ENCODE measurements at places on chromosomes 2 and 18.

DNA sequence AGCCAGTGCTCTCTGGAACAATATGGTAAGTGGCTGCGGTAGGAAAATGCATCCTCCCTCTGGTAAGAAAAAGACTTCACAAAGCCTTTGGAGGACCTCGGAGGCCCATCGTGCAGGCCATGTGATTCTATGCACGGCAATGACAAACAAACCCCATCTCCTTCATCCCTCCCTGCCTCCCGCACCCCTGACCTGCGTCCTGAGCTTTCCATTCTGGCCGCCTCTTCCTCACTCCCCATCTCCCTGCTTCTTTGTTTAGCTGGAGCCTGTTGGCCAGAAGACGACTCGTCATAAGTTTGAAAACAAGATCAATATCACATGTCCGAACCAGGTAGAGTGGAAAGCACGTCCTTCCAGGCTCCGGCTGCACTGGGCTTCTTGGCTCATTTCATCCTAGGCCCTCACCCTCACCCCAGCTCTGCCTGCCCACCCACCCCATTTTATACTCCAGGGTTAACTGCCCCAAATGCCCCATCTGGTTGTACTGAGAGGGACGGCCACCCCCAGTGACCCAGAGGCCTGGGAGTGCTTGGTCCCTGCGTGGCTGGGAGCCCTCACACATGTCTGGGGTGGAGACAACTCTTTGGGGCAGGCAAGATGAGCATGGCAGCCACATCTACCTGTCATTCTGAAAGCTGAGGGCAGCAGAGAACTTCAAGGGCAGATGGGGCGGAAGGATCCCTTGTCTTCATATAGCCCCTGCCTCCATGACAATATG is 94.0 kb downstream of the PLB1 start:
- DNase-seq = no peak

GRCh38 chr2:120867290-120868241 is 131.9 kb downstream of the GLI2 start:
- DNase-seq = no peak

GRCh38 chr2:33222309-33222708 is 254.1 kb upstream of the RASGRP3 start:
- no peak for DNase-seq

GRCh38 chr2:33425586-33426031 is 50.8 kb upstream of the RASGRP3 start:
- no peak for DNase-seq

GRCh38 chr2:136527560-136527959 is 237.8 kb upstream of the THSD7B start:
- DNase-seq = no peak

DNA sequence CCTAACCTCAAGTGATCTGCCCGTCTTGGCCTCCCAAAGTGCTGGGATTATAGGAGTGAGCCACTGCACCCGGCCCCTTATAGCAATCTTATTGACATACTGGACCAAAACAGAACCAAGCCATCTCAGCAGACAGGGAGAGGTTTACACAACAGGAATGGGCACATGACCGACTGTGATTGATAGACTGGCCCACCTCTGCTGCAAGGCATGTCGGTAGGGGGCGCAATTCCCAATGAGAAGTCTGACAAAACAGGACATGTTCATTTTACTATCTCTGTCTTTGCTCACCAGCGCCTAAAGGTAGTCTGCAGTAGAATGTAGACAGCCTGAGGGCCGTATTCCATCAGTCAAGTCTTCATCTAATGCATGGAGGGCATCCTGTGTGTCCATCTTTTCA is 2.0 kb downstream of the LYPD6B start:
- DNase-seq = peak; percentile 11

- no peak for DNase-seq
Observed at GRCh38 chr2:175955136-175955535, 46.9 kb downstream of the LNPK start.

DNA sequence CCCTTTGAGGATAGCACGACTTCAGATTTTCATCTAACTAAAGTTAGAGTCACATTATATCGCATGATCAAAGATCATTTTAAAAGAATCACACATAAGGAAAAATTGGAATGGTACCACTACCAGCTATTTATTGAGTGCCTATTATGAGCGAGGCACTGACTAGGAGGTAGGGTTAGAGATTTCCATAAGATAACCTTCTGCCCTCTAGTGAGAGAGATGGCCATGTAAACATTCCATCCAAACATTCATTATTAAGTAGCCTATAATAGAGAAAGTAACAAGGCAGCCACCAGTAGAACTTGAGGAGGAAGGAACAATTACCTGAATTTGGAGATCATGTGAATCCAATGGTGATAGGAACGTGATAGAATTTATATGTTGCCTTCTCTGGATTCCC is 25.4 kb upstream of the GLS start:
- no peak for DNase-seq

- DNase-seq = no peak
Observed at GRCh38 chr2:237344942-237345341, 69.0 kb downstream of the COL6A3 start.

DNA sequence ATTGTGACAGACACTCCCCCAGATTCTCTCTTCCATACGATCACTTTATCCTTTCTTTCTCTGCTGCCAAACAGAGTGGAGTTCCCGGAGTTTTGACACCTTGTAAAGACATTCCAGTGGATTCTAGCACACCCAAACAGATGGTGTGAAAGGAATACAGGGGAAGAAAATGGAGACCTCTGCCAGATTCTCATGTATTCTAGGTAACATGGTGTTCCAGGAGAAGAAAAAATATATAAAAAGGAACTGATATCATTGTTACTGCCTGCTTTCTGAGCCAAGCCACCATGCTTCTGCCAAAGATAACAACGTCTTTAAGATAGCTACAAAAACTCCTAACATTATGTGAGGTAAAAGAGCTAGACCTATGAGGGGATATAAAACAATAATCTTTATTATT is 136.5 kb downstream of the TXNL1 start:
- DNase-seq = no peak

DNA sequence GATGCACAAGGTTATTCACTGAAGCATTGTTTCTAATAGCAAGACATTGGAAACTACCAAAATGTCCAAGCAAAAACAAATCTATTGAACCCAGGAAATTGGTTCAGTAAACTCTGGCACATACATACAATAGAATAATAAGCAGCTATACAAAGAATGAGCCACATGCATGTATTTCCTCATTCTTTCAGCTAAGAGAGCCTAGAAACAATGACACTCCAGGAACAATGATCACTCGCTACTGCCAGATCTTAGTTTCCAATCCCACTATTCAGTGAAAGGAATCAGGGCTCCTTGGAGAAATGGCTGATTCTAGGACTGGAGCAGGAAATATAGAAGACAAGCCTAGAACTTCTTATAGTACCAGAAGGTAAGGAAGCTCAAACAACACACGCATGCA is 221.9 kb upstream of the AGAP1 start:
- DNase-seq = no peak

GRCh38 chr2:32427672-32428610 is 71.1 kb downstream of the BIRC6 start:
- DNase-seq = no peak

DNA sequence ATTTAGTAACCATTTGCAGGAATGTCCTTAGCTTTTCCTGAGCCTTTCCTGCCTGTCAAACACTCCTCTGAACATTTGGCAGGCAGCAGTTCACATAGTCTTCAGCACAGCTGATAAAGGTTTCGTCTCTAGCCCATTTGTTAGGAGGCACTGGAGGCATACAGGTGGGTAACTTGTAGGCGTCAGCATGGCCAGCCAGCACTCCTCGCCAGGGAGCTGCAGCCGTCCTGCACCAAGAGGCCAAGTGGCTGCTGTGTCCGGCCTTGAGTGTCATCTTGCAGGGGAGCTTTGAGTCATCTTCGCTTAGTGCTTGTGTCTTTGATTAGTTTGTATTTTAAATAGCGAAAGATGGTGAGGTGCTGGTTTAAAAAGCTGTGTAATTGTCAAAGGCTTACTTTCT is 120.3 kb upstream of the NFATC1 start:
- no peak for DNase-seq

- no peak for DNase-seq
Observed at GRCh38 chr2:64338108-64338507, 115.9 kb upstream of the LGALSL start.

GRCh38 chr2:236570081-236570868 is 650 bp downstream of the ACKR3 start:
- DNase-seq = no peak

GRCh38 chr18:68660354-68661183 is 54.3 kb downstream of the TMX3 start:
- no peak for DNase-seq

- no peak for DNase-seq
Observed at GRCh38 chr2:70005752-70006446, 44.5 kb upstream of the ASPRV1 start.

DNA sequence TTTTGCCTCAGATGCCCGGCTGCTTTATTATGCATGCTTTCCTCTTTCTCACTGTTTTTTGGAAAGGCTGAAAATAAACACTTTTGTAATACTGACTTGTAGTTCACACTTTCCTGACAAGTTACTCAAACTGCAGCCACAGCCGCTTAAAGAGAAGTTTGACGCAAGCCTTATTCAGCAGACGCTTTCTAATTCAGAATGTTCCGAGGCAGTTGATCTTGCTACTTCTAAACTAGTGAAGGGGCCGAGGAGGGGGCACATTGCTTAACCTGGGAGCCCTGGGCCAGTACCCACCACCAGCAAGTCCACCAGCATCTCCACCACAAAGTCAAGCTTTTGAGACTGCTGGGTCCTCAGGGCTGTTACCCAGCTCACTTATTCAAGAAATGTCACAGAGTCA is 71.8 kb upstream of the SPRED2 start:
- no peak for DNase-seq

DNA sequence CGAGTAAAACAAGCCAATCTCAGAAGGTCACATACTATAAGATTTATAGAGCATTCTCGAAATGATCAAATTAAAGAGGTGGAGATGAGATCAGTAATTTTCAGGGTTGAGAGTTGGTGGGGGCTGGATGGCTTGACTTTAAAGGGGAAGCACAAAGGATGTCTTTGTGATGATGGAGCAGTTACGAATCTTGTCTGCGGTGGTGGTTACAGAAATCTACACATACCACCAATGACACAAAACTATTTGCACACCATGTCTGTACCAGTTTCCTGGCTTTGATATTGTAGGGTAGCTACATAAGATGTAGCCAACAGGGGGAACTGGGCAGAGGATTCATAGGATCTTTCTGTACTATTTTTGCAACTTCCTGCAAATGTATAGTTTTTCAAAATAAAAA is 190.6 kb upstream of the SMIM21 start:
- DNase-seq = no peak

DNA sequence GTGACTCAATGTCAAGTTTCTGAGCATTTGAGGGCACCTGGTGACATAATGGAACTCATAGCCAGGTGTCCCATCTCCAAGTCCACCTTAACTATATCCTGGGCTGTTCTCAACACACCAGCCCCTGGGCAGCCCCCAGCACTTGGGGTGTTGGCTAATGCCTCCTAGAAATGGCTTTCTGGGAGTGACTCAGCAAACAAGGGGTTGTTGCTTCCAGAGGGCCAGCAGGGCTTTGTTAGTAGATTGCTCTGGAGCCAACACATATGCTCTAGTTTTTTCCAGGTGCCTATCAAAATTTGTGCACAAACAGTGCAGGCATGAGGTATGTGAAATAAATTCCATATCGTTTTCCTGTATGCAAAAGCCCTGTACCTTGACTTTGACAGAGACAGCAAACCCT is 448.4 kb downstream of the SLC4A3 start:
- no peak for DNase-seq
